ENCODE measurements at places on chromosomes 12 and 14. TPM values are rescaled to one million over a fixed set of nuclear protein-coding genes. Genes with fewer than 3 reads are reported as not detected.

Gene MED13L
- 135 TPM for total RNA-seq

- H3K4me1 ChIP-seq: peaks cover 10% of the 10 kb centered on the region
- no peaks in the 10 kb centered on the region for H3K36me3 ChIP-seq
- H3K27me3 ChIP-seq: no peaks in the 10 kb centered on the region
- peak; percentile 74 for DNase-seq
- no peak overlapping the region for H3K4me3 ChIP-seq
These were observed 14.9 kb upstream of the IFT81 start for GRCh38 chr12:110109037-110109836.

GRCh38 chr12:125773033-125773640 is 707.9 kb downstream of the AACS start:
- no peaks in the 10 kb centered on the region for H3K4me1 ChIP-seq
- no peaks in the 10 kb centered on the region for H3K36me3 ChIP-seq
- no peak overlapping the region for H3K27ac ChIP-seq

- H3K4me3 ChIP-seq: no peak overlapping the region
- H3K36me3 ChIP-seq: no peaks in the 10 kb centered on the region
- peaks cover 36% of the 10 kb centered on the region for H3K27me3 ChIP-seq
- DNase-seq: no peak
- no peak overlapping the region for H3K27ac ChIP-seq
These were observed 6.7 kb upstream of the KCNH5 start for GRCh38 chr14:63051992-63052391.

- peaks cover 5% of the 10 kb centered on the region for H3K4me1 ChIP-seq
- peaks cover 72% of the 10 kb centered on the region for H3K27me3 ChIP-seq
- H3K4me3 ChIP-seq: peak overlapping the region; percentile 43
- DNase-seq: peak; percentile 42
These were observed 225.6 kb upstream of the CRY1 start for GRCh38 chr12:107318806-107319532.

Measured in hepatocyte (in vitro differentiated cells).